Lung microvascular endothelial cell (primary cell): ENCODE measurements at places on chromosomes 16 and 17. TPM values are rescaled to one million over a fixed set of nuclear protein-coding genes. Genes with fewer than 3 reads are reported as not detected.

CCDC154 gene
- under 0.01 and 0.40 TPM in 2 replicates for total RNA-seq

DNA sequence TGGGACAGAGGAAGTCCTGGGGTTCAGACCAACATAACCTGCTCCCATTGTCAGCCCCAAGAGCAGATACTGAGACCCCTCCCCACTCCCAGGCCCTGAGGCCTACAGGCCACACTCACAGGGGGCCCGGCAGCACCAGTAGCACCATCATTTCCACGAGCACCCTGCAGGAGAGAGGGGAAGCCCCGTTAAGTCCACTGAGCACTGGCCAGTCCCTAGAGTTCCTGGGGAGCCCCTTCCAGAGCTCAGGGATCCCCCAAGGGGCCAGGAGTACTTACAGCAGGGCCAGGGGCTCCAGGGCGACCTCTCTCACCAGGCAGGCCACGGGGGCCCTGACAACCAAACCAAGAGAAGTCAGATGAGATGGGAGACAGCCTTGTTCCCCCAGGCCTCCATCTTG, 5.4 kb downstream of the COL1A1 start:
- DNase-seq, result no peak

DNA sequence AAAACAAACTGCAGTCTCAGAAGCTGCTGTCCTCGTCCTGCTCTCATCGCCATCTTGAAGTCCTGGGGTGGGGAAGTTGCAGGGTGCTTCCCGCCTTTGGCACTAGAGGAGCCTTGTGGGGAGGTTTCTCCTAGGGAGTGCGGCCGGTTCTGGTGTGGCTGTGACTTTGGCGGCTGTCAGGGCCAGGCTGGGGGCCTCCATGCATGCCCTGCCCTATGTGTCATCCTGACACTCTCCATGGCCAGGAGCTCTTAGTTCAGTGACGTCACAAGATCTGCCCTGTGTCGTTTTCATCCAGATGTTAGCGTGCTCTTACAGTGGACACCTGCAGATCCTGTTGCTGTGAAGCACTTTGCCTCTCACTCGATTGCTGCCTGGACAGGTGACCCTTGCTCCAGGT, 49.6 kb downstream of the PLD6 start:
- no peak for DNase-seq

GRCh38 chr17:68249354-68249765, 1.5 kb downstream of the AMZ2 start:
- no peak for DNase-seq
